ENCODE measurements at places on chromosomes 1 and 21. TPM values are rescaled to one million over a fixed set of nuclear protein-coding genes. Genes with fewer than 3 reads are reported as not detected.
A peak's percentile ranks its signal among the peaks of the same experiment; 100 is the strongest.

DNA sequence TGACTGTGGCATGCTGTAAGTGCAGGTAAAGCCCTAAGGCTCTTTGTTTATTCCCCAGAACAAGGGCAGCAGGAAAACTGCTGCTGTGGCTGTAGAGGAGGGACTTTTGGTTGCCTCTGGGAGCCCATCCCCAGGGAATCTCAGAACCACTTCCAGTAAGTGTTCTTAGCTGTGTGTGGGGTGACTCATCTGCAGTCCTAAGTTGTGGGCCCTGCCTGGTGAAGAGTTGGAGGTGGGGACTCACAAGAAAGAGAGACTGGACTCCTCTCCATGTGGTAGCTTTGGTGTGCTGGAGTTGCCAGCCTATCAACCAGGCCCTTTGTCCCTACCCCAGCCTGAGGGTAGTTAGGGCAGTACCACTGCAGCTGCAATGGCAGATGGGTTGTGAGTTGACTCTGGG lies 24.0 kb upstream of the DENND1B start:
- H3K36me3 ChIP-seq: no peaks in the 10 kb centered on the region
- no peak for DNase-seq
- H3K27ac ChIP-seq: no peak overlapping the region

- H3K4me3 ChIP-seq: peak overlapping the region; percentile 5
- no peak for DNase-seq
- no peak overlapping the region for H3K27ac ChIP-seq
- no peaks in the 10 kb centered on the region for H3K36me3 ChIP-seq
Observed at GRCh38 chr1:35577071-35577998, 4.2 kb downstream of the TFAP2E start.

Gene LCE2B
- total RNA-seq: not detected

GRCh38 chr1:180515364-180515763 lies 13.0 kb upstream of the ACBD6 start:
- no peaks in the 10 kb centered on the region for H3K27me3 ChIP-seq
- no peak overlapping the region for H3K4me3 ChIP-seq
- H3K27ac ChIP-seq: no peak overlapping the region
- no peak for DNase-seq
- H3K4me1 ChIP-seq: peaks cover 4% of the 10 kb centered on the region

Gene SPATA21
- not detected for total RNA-seq

Data from lung (tissue), 17 donors.